Uterus (tissue), 4 donors: ENCODE measurements at places on chromosomes 5 and 9. TPM values are rescaled to one million over a fixed set of nuclear protein-coding genes. Genes with fewer than 3 reads are reported as not detected.

- H3K27me3 ChIP-seq, result no peaks in the 10 kb centered on the region
- H3K4me3 ChIP-seq, result no peak overlapping the region
- DNase-seq, result no peak
- H3K27ac ChIP-seq, result no peak overlapping the region
- no peaks in the 10 kb centered on the region for H3K36me3 ChIP-seq
Measured at GRCh38 chr9:899440-900184, 58.1 kb downstream of the DMRT1 start.

DNA sequence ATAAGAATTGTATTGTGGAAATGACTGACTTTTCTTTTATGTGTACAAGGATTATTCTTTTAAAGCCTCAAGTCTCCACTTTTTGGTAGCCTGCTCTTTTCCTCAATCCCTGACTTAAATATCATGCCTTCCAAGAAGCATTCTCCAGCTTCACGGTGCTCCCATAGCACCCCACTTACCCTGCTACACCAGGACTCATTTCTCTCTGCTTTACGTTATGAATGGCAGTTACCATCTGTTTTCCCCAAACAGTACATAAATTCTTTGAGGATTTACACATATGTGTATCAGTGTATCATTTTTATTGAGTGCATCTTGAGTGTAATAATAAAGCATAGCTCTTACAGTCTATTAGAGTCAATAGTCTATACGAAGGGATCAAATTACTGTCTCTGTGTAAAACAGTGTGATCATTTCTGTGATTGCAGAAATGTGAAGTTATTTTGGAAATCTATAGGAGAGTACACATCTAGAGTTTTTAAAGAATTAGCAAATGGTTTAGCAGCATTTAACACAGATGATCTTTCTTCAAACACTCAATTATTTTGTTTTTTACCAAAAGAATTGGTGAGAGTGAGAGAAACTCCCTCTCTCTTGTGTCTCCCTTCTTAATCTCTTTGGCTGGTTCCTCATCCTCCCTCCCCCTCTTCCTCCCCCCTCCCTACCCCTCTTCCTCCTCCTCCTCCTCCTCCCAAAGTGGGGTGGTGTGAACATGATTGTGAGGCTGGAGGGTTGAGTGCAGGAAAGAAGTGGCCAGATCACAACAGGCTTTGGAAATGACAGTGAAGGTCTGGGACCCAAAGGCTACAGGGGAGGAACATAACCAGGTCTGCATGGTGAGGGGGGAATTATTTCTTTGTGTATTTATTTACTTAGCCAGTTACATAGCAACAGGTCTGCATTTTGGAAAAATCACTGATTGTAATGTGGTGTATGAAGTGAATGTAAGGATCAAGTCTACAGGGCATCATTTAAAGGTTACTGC, 27.6 kb upstream of the ECM2 start:
- peak overlapping the region; percentile 48 for H3K27ac ChIP-seq
- H3K4me1 ChIP-seq, result peaks cover 5% of the 10 kb centered on the region
- H3K36me3 ChIP-seq, result no peaks in the 10 kb centered on the region
- no peak overlapping the region for H3K4me3 ChIP-seq
- no peak for DNase-seq

The C9 gene
- total RNA-seq, result not detected

- H3K4me3 ChIP-seq, result no peak overlapping the region
- peak; percentile 59 for DNase-seq
- no peak overlapping the region for H3K27ac ChIP-seq
- H3K27me3 ChIP-seq, result no peaks in the 10 kb centered on the region
Measured at GRCh38 chr9:94668928-94669729, 29.8 kb upstream of the FBP1 start.

DNA sequence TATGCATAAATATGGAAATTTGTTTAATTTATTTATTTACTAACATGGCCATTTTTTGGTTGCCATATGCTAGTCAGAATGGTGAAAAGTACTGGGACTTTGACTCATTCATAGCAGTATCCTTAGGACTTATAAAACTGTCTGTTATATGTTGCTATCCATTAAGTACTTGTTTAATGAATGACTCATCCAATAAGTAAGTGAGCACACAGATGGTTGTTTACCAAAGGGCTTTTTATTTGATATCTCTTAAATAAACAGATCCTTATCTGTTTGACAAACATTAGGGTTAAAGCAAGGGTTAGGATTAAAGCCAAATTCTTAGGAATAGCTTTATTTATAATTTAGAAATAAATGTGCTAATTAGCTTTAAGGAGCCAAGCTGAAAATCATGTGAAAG, 183.4 kb downstream of the FBXO4 start:
- H3K4me1 ChIP-seq, result no peaks in the 10 kb centered on the region
- no peak overlapping the region for H3K27ac ChIP-seq
- H3K4me3 ChIP-seq, result no peak overlapping the region
- DNase-seq, result no peak
- no peaks in the 10 kb centered on the region for H3K36me3 ChIP-seq

- H3K27me3 ChIP-seq, result no peaks in the 10 kb centered on the region
- no peaks in the 10 kb centered on the region for H3K36me3 ChIP-seq
- no peak overlapping the region for H3K4me3 ChIP-seq
- peak overlapping the region; percentile 7 for H3K27ac ChIP-seq
- peak; percentile 28 for DNase-seq
Measured at GRCh38 chr5:1973391-1974013, 90.8 kb upstream of the IRX4 start.

GRCh38 chr9:132241840-132242620, 80.2 kb downstream of the NTNG2 start:
- peaks cover 17% of the 10 kb centered on the region for H3K4me1 ChIP-seq
- H3K27ac ChIP-seq, result peak overlapping the region; percentile 54
- H3K4me3 ChIP-seq, result peak overlapping the region; percentile 69
- no peaks in the 10 kb centered on the region for H3K36me3 ChIP-seq
- H3K27me3 ChIP-seq, result no peaks in the 10 kb centered on the region

GRCh38 chr9:71941998-71942567, 30.6 kb downstream of the C9orf85 start:
- no peaks in the 10 kb centered on the region for H3K36me3 ChIP-seq
- no peak for DNase-seq
- H3K4me3 ChIP-seq, result no peak overlapping the region
- no peaks in the 10 kb centered on the region for H3K4me1 ChIP-seq
- H3K27ac ChIP-seq, result no peak overlapping the region
- H3K27me3 ChIP-seq, result no peaks in the 10 kb centered on the region

DNA sequence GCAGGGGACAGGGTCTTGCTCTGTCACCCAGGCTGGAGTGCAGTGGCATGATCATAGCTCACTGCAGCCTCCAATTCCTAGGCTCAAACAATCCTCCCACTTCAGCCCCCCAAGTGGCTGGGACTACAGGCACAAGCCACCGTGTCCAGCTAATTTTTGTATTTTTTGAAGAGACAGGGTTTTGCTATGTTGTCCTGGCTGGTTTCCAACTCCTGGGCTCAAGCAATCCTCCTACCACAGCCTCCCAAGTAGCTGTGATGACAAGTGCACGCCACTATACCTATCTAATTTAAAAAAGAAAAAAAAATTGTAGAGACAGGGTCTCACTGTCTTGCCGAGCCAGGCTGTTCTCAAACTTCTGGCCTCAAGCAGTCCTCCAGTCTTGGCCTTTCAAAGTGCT, 31.6 kb upstream of the LECT2 start:
- DNase-seq, result no peak
- H3K4me1 ChIP-seq, result no peaks in the 10 kb centered on the region
- H3K36me3 ChIP-seq, result no peaks in the 10 kb centered on the region
- no peak overlapping the region for H3K4me3 ChIP-seq
- peak overlapping the region; percentile 3 for H3K27ac ChIP-seq

GRCh38 chr5:64384765-64385164, 121.0 kb upstream of the RGS7BP start:
- no peak for DNase-seq
- no peaks in the 10 kb centered on the region for H3K27me3 ChIP-seq
- no peak overlapping the region for H3K27ac ChIP-seq
- H3K4me3 ChIP-seq, result no peak overlapping the region
- no peaks in the 10 kb centered on the region for H3K36me3 ChIP-seq

GRCh38 chr5:98794414-98795080, 21.1 kb downstream of the RGMB start:
- no peaks in the 10 kb centered on the region for H3K36me3 ChIP-seq
- no peak for DNase-seq
- no peaks in the 10 kb centered on the region for H3K27me3 ChIP-seq
- H3K27ac ChIP-seq, result no peak overlapping the region
- no peaks in the 10 kb centered on the region for H3K4me1 ChIP-seq

DNA sequence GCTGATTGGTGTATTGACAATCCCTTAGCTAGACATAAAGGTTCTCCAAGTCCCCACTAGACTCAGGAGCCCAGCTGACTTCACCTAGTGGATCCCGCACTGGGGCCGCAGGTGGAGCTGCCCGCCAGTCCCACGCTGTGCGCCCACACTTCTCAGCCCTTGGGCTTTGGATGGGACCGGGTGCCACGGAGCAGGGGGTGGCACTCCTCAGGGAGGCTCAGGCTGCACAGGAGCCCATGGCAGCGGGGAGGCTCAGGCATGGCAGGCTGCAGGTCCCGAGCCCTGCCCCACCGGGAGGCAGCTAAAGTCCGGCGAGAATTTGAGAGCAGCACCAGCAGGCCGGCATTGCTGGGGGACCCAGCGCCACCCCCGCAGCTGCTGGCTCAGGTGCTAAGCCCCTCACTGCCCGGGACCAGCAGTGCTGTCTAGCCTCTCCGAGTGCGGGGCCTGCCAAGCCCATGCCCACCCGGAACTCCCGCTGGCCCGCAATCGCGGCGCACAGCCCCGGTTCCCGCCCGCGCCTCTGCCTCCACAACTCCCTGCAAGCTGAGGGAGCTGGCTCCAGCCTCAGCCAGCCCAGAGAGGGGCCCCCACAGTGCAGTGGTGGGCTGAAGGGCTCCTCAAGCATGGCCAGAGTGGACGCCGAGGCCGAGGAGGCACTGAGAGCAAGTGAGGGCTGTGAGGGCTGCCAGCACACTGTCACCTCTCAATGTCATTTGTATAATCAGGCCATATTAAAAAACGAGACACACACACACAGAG, 437.2 kb downstream of the CSNK1G3 start:
- H3K4me1 ChIP-seq, result no peaks in the 10 kb centered on the region
- H3K27ac ChIP-seq, result no peak overlapping the region
- no peaks in the 10 kb centered on the region for H3K36me3 ChIP-seq
- no peak for DNase-seq
- H3K4me3 ChIP-seq, result no peak overlapping the region

The KCNIP1 gene
- 2.2 TPM for total RNA-seq

GRCh38 chr5:38800515-38800914, 45.3 kb upstream of the OSMR start:
- H3K4me1 ChIP-seq, result no peaks in the 10 kb centered on the region
- DNase-seq, result no peak
- H3K36me3 ChIP-seq, result no peaks in the 10 kb centered on the region
- no peak overlapping the region for H3K27ac ChIP-seq

The HTR4 gene
- total RNA-seq, result not detected

The THG1L gene
- total RNA-seq, result 6.5 TPM

GRCh38 chr5:138536665-138537315, 6.2 kb downstream of the ETF1 start:
- no peaks in the 10 kb centered on the region for H3K36me3 ChIP-seq
- no peaks in the 10 kb centered on the region for H3K4me1 ChIP-seq
- H3K27ac ChIP-seq, result no peak overlapping the region
- no peaks in the 10 kb centered on the region for H3K27me3 ChIP-seq

- peak overlapping the region; percentile 49 for H3K27ac ChIP-seq
- no peaks in the 10 kb centered on the region for H3K27me3 ChIP-seq
- DNase-seq, result no peak
Measured at GRCh38 chr5:56070851-56071465, 76.2 kb upstream of the IL6ST start.

The HSPB3 gene
- total RNA-seq, result not detected

The HMGCS1 gene
- 113 TPM for total RNA-seq

GRCh38 chr5:67747096-67747495, 468.5 kb upstream of the PIK3R1 start:
- DNase-seq, result no peak
- no peaks in the 10 kb centered on the region for H3K36me3 ChIP-seq
- no peaks in the 10 kb centered on the region for H3K27me3 ChIP-seq
- no peaks in the 10 kb centered on the region for H3K4me1 ChIP-seq
- no peak overlapping the region for H3K27ac ChIP-seq
- H3K4me3 ChIP-seq, result no peak overlapping the region

DNA sequence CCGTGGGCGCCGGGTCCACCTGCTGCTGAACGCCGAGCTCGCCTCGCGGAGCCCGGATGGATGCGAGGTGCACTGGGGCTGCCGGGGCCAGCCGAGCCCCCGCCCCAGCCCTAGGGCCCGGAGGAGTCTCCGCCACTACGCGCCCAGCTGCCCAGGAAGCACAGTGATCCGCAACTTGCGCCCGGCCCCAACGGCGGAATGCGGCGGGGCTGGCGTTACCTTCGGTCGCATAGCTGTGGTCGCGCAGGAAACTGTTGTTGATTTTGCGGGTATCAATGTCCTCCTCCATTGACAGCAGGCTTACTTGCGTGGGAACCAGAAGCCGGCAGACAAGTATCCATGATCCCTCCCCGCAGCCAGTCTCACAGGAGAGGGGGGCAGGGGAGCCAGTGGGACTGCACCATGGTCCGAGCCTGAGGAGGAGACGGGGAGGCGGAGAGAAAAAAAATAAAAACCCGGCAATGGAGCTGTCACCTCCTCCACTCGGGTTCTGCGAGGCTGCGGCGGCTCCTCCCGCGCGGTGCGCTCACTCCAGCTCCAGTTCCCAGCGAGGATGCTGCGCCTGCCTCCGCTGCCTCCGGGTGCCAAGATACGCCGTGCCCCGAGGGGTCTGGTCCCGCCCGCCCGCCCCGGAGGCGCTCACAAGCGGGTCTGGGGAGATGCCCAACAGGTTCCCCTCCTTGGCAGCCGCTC, 628 bp downstream of the PPP2R2B start:
- no peak for DNase-seq
- H3K4me1 ChIP-seq, result no peaks in the 10 kb centered on the region
- no peak overlapping the region for H3K27ac ChIP-seq
